ENCODE measurements at places on chromosomes 16 and 17.

DNA sequence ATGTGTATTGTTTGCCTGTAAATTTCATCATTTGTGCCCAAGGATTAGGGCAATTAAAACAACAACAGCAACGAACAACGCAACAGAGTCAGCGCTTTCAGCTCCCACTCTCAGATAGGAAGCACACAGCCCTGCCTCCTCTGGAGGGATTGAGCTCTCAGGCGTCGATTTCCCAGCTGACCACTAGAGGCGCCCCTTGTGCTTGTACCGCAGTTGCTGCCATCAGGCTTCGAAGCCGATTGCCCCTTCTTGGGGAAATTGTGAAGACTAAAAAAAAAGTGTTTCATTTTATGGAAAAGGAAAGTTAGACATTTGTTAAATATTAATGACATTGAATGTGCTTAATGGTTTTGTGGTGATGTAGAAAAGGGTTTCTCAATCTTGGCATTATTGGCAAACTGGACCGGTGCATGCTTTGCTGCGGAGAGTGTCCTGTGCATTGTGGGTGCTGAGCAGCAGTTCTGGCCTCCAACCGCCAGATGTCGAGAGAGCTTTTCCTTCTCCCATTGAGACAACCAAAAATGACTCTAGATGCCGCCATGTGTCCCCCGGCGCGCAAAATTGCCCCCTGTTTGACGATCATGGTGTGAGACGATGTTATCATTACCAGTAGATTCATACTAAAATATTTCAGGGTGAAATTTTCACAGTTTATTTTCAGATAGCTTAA lies 650.4 kb upstream of the RBFOX1 start:
- no peak for DNase-seq

DNA sequence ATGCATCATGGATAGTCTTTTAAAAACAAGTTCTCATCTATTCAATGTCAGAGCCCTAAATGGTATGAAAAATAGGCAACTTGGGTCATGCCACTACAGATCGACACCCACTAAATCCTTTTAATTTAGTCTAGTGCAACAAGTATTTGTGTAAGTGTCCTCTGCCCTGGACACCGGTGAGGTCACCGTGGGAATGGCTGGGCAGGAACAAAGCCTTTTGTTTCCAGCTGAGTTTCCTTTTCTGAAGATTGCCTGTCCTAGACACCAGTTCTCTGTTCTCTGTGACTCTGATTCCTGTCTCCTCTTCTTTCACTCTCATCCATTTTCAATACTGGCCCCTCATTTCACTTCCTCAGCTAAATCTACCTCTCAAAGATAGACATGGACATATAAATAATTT lies 446.5 kb downstream of the MAF start:
- DNase-seq: no peak

DNA sequence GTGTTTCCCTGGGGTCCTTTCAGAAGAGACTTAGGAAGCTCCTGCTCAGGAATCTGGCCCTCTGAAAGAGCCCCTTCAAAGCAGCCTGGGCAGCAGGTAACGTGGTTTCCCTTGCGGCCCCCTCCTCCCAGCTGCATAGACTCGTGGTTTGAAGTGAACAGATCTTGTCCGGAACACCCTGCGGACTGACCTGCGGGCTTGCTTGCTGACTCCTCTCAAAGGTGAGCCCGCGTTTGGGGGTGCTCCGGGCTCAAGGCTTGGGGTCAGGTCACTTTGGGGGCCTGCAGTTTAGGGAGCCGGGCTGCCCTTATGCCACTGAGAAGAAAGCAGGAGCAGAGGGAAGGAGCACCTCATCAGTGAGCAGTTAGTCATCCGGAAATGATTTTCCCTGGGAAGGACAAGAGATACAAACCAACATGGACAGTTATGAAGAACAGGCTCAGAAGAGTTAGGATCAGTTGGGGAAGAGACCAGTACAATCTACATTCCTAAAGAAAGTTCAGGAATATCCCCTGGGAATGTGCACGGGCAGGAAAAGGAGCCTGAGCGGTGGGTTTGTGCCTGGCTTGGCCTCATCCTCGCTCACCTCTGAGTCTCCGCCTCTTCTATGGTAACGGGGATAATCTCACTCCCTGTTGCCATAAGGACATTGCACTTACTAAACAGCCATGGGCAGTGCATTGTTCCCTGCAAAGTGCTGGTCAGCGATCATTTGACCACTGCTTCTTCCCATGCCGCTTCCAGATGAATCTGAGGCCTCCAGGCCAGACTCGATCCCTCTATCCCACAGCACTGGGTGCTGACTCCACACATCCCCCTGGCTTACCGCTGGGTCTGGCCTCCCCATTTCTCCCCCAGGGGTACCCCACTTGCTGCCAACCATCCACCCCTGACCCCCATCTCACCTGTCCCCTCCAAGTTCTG lies 10.0 kb downstream of the LDHD start:
- DNase-seq: no peak

- no peak for DNase-seq
These were observed 87.8 kb downstream of the CRISPLD2 start for GRCh38 chr16:84907575-84907974.

DNA sequence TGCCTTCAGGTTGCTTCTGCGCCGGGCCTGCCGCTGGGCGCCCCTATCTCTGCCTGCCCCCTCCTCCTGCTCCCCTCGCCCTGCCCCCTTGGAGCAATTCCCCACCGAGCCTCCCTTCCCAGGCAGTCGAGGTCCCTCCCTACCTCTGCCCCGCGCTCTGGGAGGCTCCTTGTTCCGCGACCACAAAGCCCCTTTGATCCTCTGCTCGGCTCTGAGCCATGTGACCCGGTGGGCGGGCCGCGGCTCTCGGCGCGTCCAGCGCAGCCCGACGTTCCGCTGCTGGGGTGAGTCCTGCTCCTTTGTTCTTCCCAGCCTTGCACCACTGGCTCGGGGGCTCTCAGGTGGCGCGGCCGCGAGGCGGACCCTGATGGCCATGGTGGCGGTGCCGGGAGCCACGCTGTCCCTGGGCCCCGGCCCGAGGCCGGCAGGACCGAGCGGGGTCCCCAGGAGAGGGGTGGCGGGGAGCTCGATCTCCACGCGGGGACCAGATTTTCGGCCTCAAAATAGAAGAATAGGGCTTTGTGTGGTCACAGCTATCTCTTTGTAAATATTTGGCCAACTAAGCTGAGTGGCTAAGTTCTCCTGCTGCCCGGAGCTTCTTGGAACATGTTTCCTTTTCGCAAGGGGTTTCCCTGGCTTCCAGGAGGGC lies 310.6 kb downstream of the SEC14L1 start:
- DNase-seq: no peak

Measured in stimulated activated CD8-positive, alpha-beta memory T cell treated with anti-CD3 and anti-CD28 coated beads, Interleukin-4, amount 100 ng/mL, for 4 hours (primary cell).